ENCODE measurements at places on chromosomes 5 and 9.

DNA sequence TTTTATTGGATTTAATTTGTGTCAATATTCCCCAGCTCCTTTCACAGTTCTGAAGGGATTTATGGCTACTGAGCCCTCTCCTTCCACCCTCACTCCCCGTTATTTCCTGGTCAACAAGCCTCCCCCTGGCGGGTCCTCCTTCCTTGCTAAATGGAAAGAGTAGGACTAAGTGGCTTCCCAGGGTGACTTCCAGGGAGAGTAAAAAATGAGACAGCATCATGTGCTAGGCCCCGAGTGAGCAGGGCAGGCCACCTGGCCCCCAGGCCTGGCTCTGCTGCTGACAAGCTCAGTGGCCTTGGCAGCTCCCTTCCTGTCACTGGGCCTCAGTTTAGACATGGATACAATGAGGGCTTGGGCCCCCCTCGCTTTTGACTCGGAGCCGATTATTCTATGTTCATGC lies 201.3 kb downstream of the HSPA4 start:
- no peak for DNase-seq

- peak; percentile 89 for DNase-seq
Measured at GRCh38 chr5:154214371-154215106, 24.0 kb downstream of the GALNT10 start.

DNA sequence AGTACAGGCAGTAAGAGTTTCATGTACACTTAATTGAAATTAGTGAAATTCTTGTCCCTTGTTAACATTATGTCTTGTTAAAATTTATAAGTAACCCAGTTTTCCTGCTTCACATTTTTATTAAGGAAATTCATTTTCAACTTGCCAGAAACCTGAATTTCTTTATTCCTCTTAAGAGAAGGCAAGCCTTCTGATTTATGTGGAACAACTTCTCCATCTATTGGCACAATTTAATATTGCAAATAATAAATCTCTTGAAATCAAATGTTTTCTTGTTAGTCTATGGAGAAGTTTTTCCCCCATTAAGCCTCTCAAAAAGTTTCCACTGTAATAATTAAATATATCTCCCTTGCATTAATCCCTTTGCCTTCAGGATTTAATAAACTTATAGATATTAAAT lies 33.8 kb upstream of the ACO1 start:
- DNase-seq = peak; percentile 20

DNA sequence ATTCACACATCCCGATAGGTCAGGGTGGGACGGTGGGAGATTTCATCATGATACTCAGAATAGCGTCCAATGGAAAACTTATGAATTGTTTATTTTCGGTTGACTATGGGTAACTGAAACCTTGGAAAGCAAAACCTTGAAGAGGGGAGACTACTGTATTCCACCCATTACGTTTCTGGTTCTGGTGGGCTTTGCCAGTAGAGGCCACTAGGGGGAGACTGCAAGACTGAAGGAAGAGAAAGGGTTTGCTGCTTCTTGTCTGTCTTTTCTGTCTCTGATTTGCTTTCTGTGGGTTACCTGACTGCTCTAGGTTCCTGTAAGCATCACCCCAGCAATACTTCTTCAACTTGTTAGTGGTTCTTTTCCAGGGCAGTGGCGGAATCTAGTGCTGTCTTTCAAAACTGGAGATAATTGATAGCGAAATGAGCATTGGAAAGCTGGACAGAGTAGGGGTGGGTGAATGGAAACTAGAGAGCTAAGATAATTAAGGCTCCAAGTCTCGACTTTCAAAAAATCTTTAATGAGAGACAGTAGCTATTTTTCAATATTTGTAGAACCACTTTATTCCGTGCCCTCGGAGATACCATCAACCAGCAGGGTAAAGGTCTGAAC lies 27.0 kb downstream of the GRIN3A start:
- peak; percentile 2 for DNase-seq

DNA sequence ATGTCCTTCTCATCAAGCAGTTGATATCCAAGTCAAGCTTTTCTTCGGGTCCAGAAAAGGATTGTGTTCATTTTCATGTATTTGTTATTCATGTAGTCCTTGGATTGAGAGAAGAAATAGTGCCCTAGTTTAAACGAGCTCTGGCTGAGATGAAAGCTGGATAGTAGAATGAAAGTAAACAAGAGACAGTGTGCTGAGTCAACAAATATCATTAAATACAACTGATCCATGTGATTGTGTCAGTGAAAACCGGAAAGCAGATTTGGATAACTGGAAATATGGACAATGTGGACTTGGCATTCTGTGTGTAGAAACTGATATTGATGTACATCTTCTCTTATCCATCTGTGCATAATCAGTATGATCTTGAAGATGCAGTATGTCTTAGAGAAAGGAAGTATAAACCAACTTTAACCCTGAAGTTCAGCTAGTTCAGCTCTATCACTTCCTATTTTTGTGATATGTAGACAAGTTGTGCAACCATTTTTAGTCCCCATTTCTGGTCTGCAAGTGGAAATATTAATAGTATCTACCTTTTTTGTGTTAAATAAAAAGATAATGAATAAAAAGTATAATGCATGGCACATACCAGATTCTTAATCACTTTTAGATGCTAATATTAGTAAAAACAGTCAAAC lies 4.4 kb downstream of the MUSK start:
- no peak for DNase-seq

DNA sequence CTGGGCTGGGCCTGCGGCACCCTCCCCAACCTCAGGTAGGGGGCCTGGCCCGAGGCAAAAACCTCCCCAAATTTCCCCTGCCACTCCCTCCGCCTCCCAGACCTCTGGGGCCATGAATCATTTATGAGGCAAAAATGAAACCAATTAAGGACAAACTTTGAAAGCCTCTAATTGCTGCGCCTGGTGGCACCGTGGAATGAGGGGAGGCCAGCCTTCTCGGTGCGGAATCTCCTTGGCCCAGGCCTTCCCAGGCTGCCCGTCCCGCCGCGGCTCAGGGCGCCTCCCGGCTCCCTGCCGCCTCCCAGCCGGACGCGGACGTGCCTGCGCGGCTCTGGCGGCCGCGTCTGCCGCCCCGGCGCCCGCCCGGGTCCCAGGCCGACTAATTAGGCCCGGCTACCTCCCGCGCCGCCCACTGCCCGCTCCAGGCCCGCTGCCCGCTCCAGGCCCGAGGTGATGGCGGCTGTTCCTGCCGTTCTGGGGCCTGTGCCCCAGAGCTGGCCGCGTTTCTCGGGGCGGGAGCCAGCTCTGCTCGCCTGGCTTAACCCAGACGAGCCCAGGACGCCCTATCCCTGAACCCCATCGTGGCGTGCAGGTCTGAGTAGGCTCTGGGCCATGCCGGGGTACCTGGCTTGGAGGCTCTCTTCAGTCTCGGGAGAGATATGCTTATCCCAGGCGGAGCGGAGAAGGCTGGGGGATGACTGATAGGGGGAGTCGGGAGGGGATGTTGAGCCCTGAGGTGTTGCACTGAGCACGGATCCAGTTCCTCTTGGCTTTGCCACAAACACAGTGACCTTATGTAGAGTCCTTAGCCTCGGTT lies 20.1 kb downstream of the CXXC5 start:
- no peak for DNase-seq

GRCh38 chr5:140556438-140556837 lies 835 bp downstream of the SRA1 start:
- no peak for DNase-seq

GRCh38 chr9:18362901-18363685 lies 110.9 kb upstream of the ADAMTSL1 start:
- peak; percentile 69 for DNase-seq

DNA sequence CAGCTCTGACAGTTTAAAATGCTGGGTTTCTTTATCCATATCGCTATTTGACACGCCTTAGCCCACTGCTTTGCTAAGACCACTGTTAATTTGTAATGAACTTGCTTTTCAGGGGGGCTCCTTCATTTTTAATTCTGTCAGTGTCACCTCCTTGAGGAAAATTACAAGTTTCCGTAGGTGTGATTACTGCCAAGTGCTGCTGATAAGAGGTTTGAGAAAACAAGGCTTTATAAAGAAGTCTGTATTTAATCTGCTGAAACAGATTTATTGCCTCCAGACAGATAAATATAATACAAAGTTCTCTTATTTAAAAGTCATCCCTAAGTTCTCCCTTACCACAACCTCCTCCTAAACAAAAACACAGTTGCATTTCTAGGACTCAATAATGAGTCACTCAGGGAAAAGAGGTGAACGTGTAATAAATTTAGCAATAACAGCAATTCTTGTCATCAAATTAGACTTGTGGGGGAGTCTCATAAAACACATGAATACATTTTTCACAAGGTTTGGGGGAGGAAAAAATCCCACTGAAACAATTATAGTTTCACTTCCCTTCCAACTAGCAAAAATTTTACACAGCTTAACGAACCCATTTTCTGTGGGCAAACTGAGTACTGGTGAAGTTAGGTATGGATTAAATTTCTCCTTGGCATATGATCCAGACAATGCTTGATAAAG lies 72.8 kb downstream of the MAPKAP1 start:
- DNase-seq = peak; percentile 36

- DNase-seq = peak; percentile 40
Measured at GRCh38 chr9:128494108-128494745, 10.3 kb upstream of the GLE1 start.

DNA sequence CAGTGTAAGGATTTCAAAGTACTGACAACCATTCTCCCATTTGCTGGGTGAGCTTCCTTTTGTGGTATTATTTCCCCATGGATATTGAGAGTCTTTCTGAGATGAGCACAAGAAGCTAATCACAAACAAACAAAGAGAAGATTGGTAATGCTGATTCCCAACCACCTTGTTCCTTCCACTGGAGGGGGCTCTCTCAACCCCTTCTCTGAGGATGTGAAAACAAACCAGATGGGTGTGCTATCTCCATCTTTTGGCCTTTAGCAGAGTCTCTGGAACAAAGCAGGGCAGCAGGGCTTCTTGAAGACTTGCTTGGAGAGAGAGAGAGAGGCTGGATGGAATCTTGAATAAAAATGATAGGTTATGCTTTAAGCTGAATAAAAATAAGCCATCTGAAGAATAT lies 576.7 kb upstream of the ZNF462 start:
- DNase-seq = no peak

DNA sequence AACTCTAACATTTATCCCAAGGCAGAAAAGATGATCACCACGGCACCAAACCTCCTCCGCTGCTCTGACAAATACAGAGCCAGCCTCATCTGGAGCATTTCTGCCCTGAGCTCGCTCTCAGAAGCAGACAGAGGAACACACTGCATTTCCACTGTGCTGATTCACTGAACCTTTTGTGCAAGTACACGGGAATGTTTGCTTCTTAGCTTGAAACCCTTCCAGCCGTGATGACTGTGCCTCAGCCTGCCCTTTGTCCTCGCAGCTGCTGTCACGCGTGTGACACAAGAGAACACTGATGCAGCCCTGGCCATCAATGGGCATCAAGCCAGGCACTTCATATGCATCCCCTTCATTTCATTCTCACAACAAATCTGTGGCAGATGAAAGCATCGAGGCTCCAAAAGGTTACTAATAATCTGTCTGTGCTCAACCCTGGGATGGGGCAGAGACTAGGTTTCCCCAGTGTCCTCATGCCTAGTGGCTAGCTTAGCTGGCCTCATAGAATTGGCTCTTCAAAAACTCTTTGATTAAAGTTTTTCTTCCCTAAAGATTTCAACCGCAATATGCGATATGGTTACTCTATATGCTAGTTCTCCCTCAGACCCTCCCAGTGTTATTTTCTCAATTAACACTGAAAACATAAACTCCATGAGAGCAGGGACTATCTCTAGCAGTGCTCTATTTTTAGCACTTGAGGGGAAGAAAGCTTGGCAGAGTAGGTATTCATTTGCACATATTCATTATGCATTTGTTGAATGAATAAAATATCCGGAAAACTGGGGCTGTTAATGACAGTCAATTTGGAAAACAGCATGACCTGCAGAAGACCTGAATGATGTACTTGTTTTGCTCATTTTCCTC lies 7.3 kb downstream of the CDC14B start:
- peak; percentile 94 for DNase-seq

DNA sequence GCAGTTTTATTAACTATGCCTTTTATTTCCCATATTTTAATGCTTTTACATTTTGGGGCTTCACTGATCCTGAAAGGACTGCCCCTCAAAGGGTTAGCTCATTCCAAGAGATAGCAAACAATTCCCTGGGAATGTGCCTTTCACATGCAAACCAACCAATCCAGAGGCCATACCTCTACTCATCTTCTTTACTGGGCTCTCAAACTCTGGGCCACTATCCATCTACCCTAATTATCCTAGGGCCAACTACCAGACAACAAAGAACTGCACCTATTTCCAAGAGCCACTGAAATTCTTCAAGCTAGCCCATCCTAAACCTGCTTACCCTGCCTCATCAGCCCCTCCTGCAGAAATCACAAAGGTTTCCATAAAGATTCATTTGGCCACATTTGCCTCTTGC lies 364.7 kb downstream of the CDH12 start:
- DNase-seq = no peak

DNA sequence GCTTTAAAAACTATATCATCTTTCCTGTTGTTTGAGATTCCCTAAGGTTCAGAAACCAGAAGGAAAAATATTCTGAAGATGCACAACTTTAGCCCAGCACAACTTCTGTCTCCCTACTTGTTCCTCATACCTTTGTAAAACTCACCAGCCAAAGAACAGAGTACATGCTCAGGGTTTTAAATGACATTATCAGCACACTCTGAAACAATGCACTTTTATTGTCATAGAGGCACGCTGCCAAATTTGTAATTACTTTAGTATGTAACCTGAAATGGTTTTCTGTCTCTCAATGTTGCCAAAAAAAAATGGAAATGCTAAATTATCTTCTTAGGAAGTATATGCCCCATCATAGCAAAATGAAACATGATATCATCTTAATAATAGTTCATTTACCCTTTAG lies 383.6 kb upstream of the CDH6 start:
- DNase-seq = no peak

- peak; percentile 17 for DNase-seq
Measured at GRCh38 chr5:84086511-84086910, 298.2 kb downstream of the EDIL3 start.

DNA sequence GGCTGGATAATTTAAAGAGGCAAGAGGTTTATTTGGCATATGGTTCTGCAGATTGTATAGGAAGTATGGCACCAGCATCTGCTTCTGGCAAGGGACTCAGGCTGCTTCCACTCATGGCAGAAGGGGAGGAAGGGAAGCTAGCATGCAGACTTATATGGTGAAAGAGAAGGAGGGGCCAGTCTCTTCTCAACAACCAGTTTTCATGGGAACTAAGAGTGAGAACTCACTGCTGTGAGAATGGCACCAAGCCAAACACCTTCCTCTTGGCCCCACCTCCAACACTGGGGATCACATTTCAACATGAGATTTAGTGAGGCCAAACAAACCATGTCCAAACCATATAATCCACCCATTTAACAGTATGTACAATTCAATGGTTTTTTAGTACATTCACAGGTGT lies 113.3 kb upstream of the SHB start:
- DNase-seq = peak; percentile 37
